Calu3 (cell line): ENCODE measurements at places on chromosomes 5 and 9.

DNA sequence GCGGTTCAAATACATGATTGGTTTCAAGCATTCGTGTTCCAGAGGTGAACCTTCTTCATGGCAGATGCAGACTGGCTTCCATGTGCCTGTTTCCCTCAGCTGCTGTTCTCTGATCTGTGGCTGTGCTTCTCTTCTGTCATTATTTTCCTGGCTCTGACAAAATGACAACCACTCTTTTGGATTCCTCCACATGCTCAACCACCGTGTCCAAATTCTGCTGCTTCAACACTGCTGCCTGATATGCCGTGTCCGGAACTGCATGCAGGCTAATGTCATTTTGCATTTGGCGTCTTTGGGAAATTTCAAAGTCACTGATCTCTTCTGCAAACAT is 368.7 kb upstream of the ZNF608 start:
- DNase-seq, result no peak
- no peaks in the 10 kb centered on the region for H3K27me3 ChIP-seq
- H3K4me1 ChIP-seq, result peaks cover 9% of the 10 kb centered on the region
- no peak overlapping the region for H3K27ac ChIP-seq

GRCh38 chr9:31674264-31674663 is 710.2 kb upstream of the ACO1 start:
- no peaks in the 10 kb centered on the region for H3K36me3 ChIP-seq
- no peak for DNase-seq
- H3K4me3 ChIP-seq, result no peak overlapping the region
- peaks cover 10% of the 10 kb centered on the region for H3K4me1 ChIP-seq
- no peak overlapping the region for H3K27ac ChIP-seq
- no peaks in the 10 kb centered on the region for H3K27me3 ChIP-seq

GRCh38 chr5:168327451-168327850 is 36.0 kb downstream of the WWC1 start:
- DNase-seq, result no peak
- H3K4me1 ChIP-seq, result peaks cover 94% of the 10 kb centered on the region
- no peaks in the 10 kb centered on the region for H3K27me3 ChIP-seq
- peak overlapping the region; percentile 45 for H3K4me3 ChIP-seq

DNA sequence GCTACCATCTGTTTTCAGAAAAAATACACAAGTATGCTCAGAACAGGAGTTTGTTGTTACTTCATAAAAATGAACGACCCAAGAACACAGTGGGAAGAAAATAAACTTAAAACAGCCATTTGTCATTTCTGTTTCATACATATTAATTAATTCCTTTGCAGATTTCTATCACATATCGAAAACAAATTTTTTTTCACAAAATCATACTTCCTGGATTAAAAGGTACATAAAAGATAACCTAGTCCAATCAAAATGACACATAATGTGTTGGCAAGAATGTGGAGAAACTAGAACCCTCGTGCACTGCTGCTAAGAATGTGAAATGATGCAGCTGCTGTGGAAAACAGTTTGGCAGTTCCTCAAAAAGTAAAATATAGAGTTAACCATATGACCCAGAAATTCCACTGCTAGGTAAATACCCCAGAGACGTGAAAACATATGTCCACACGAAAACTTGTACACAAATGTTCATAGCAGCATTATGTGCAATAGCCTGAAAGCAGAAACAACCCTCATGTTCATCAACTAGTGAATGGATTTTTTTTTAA is 46.0 kb downstream of the MYO10 start:
- H3K27me3 ChIP-seq, result no peaks in the 10 kb centered on the region
- H3K4me1 ChIP-seq, result peaks cover 72% of the 10 kb centered on the region
- H3K27ac ChIP-seq, result no peak overlapping the region
- no peak overlapping the region for H3K4me3 ChIP-seq

DNA sequence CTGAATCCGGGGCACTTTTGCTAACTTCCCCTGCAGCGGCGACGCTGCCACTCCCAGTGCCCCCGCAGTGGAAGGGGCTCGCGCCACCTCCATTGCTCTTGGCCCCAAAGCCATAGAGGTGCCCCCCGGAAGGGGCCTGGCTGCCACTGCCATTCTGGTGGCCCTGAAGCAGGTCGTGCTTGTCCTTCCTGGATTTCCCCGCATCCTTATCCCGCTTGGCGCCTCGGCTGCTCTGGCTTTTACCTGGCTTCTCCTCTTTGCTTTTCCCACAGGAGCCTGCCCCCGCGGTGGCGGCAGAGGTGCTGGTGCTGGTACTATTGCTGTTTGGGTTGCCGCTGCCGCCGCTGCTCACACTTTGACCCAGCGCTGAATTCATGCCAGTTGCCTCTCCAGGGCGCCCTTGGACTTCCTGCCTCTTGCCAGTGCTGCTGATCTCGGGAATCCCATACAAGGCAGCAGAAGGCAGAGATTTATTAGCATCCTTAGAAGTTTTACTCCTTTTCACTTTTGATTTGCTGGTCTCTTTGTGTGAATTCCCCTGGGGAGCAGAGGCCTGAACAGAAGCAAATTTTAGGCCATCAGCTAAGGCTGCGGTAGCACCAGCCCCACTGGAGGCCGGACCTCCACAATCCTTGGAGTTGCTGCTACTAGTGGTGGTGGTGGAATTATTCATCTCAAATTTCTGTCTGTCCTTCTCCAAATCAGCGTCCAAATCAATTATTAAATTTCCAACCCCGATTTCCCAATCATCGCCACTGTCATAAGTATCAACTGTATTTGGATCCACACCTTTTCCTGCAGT is 2.1 kb downstream of the ZNF608 start:
- no peak overlapping the region for H3K4me3 ChIP-seq
- peaks cover 19% of the 10 kb centered on the region for H3K4me1 ChIP-seq
- no peaks in the 10 kb centered on the region for H3K27me3 ChIP-seq
- peaks cover 35% of the 10 kb centered on the region for H3K36me3 ChIP-seq

DNA sequence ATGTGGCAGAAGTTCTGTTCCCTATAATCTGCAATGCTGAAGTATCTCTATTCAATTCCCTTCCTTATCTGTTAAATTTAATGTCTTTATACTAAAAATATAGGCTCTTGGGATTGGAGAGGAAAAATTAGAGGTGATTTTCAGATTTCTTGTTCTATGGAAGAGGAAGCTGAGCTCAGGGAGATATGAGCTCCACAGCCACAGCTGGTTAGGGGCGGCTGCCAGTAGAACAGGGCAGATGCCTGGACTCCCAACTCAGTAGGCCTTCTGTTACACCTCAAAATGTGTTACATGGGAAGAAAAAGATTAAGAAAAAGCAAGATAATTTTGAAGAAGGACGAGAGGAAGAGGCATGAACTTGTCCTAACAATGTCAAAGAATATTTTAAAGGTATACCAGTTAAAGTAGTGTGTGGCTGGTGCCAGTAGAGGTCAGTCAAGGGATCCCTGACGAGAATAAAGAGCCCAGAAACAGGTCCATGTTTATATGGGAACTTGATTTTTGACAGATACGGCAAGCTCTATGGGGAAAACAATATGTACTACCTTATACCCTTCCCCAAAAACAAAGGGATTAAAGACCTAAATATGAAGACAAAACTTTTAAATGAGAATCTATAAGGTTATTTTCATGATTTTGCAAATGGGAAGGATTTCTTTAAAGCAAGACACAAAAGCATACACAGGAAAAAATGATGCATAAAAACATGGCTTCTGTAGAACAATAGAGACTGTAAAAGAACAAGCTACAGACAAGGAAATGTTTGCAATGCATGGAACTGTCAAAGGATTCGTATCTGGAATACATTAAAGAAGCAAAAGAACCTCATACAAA is 28.7 kb downstream of the DNAJC21 start:
- H3K36me3 ChIP-seq, result peaks cover 16% of the 10 kb centered on the region
- no peaks in the 10 kb centered on the region for H3K4me1 ChIP-seq
- H3K4me3 ChIP-seq, result no peak overlapping the region
- DNase-seq, result peak; percentile 24
- H3K27ac ChIP-seq, result peak overlapping the region; percentile 18
